ENCODE measurements at places on chromosomes 7 and 10.
A peak's percentile ranks its signal among the peaks of the same experiment; 100 is the strongest.

- no peak for DNase-seq
These were observed 18.5 kb upstream of the SEM1 start for GRCh38 chr7:96728139-96728538.

- no peak for DNase-seq
These were observed 492.2 kb downstream of the CCSER2 start for GRCh38 chr10:84820596-84820995.

- DNase-seq: no peak
These were observed 25.6 kb upstream of the ADGRA1 start for GRCh38 chr10:133062085-133062484.

- DNase-seq: no peak
These were observed 120.7 kb downstream of the CXCL12 start for GRCh38 chr10:44264244-44264643.

DNA sequence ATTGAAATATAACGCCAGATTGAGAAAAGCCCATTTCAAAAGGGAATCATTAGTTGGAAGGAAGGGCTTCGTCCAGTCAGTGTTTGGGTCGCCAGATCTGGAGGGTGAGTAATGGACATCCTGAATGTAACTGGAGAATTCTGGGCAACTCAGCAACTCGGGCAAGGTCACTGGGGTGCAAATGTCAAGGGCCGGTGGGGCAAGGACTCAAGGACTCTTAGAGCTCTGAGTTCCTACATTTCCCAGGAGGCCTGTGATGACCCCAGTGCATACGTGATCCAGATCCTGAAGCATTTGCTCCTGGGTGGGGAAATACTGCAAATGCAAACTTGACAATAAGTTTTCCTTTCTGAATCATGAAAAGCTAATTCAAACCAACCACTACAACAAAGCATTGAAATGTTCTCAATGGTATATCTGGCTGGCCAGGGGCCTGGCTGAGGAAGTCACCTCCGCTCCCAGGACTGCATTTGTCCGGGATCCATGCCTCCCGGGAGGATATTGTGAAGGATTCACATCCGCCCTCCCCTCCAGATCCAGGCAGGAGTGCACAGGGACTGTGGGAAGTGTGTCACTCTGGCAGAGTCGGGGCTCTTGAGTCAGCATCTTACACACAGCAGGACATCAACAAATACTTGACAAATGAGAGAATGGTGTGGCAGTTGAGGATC is 164.0 kb downstream of the FANK1 start:
- DNase-seq: no peak

GRCh38 chr10:36666451-36666850 is 458.9 kb upstream of the ANKRD30A start:
- no peak for DNase-seq

DNA sequence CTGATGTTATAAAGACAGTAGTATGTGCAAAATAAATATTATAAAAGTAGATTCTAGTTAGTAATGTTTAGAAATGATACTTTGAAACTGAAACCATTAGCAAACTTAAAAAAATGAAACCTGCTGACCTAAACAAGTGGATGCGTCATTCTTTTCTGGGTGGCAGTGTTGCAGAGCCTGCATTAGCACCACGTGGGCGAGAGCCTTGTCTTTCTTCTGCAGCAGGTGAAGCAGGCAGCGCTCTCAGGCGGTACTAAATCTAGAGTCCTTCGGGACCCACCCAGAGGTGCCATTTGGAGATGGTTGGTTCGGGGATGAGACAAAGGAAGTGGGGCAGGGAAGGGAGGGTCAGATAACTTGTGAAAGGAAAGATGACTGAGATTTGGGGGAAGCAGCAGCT is 759.1 kb upstream of the IGFBP3 start:
- DNase-seq: no peak

GRCh38 chr10:28307267-28307666 is 4.4 kb upstream of the MPP7 start:
- DNase-seq: no peak

- no peak for DNase-seq
These were observed 271.6 kb downstream of the CSTF2T start for GRCh38 chr10:51427758-51428157.

- peak; percentile 43 for DNase-seq
These were observed 6.0 kb downstream of the IL15RA start for GRCh38 chr10:5971315-5971832.

- no peak for DNase-seq
These were observed 263.7 kb downstream of the ZMYND11 start for GRCh38 chr10:398954-399353.

DNA sequence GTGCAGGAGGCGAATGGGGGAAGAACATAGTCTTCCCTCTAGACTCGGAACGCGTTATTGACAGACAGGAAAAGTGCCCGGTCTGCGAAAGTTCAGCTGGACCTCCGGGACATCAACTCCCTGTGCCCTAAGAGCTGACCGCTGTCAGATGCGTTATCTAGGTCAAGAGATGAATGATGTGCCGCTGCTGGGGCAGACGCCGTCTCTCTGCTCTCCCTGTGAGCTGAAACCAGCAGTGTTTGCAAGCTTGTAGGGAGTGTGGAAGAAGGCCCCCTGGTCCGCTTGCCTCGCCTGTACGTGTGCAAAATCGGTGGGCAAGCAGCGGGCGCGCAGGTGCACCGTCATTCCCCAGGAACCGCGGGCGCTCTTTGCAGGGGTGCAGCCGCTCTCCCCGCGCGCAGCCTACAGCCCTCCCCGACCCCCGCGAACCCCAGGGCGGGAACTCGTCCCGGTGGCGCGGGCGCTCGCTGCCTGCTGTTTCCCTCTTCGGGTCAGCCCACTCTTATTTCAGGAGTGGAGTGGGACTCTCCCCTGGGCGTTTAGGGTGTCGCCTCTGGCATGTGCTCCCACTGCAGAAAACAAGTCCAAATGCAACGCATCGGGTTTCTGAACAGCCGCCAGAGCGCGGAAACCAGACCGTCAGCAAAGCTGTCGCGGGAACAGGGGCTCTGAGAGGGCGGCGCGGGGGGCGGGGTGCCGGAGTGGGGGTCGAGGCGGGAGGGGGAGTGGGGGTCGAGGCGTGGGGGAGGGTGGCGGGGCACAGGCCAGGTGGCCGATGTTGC is 1.8 kb upstream of the PFKFB3 start:
- DNase-seq: peak; percentile 27

DNA sequence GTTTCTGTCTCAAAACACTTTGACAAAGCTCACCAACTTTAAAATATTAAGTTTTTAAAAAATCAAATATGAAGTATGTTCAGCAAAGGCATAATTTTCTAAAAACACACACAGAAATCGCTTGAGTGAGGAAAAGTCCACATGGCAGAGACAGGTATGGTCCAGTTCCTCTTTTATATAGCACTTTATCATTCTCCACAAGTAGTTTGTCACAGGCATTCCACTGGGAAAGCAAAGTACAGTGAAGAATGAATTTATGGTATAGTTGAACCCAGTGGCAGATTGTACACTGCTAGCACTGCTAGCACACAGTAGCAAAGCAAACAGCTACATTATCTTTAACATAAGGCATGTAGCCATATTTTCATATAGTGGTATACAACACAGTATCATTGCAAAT is 102.3 kb downstream of the HECTD2 start:
- no peak for DNase-seq

- DNase-seq: no peak
These were observed 127.7 kb downstream of the SRI start for GRCh38 chr7:88091988-88092675.

- no peak for DNase-seq
These were observed 191.6 kb downstream of the FANK1 start for GRCh38 chr10:126087796-126088505.

- no peak for DNase-seq
These were observed 321.8 kb downstream of the GFRA1 start for GRCh38 chr10:115951242-115951641.

- DNase-seq: no peak
These were observed 216.1 kb upstream of the ZMIZ1 start for GRCh38 chr10:78852466-78853240.

DNA sequence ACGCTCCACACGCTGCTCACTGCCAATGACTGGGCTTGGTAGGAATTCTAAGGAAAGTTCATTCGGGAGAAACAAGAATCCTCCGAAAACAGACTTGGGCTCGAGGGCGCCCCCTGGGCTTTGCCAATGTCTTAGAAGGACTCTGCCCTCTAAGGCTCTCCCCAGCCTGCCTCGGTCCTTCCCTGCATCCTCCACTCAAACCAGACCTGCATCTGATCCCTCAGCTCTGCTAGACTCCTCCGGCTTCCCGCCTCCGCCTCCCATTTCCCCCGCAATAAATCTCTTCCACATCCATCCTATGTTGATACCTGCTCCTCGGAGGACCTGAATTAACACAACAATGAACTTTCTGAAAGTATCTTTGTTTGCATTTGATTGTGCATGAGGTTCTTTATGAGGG is 177.6 kb downstream of the PLPP4 start:
- DNase-seq: no peak
